NCI-H774 (cell line): ENCODE measurements at places on chromosomes 2 and 18.

- DNase-seq, result no peak
Observed at GRCh38 chr2:217248312-217248935, 388.6 kb upstream of the TNP1 start.

GRCh38 chr2:196407675-196408264, 231.7 kb upstream of the CCDC150 start:
- no peak for DNase-seq

DNA sequence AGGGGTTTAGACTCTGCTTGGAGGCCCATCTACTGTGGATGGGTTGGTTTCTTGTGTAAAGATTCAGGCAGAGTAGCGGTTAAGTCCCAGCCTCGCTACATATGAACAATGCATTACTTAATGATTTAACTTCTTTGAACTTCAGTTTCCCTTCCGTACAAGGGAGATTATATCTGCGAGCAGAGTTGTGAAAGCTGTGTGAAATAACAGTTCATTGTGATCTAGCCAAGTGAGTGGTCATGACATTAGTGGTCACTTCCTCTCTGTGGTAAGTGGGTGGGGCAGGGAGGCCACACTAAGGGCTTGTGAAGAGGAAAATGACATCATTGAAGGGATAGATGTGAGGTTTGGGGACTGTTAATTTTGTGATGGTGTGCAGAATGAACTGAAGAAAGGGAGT, 14.1 kb upstream of the MEX3C start:
- DNase-seq, result no peak

DNA sequence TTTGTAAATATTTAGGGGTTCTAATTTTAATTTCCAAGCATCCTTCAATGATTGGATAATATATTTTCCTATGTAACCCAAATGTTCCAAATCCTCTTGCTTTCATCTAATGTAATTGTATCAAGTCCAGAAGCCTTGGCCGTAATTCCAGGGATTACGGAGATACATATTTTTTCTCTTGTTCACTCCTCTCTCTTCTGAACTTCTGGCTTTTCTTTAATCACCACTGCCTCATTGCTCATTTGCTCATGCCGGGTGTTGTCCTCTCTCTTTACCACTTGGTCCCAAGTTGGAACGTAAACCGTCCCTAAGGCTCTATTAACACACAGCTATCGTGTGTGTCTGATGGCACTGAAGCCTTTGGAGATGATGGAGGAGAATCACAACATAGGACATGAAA, 188.7 kb upstream of the COL3A1 start:
- DNase-seq, result no peak
